Neural crest cell (in vitro differentiated cells): ENCODE measurements at places on chromosomes 2 and 18.

DNA sequence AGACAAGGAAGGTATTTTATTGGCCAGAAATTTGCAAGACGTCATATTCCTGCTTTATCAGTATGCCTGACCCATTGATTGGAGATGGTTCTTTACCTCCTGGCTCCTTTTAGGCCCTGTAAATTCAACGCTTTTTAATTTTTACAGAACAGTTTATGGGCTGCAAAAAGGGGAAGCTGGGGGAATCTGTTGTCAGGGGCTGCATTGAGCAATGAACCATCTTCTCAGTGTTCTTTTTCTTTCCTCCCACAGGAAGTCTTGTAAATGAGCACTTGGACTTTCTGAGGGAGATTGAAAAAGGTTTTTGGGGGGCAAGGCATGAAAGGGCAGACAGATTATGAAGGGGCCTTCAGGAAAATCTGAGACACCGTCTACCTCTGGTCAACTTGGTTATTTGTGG is 503.6 kb upstream of the TNP1 start:
- DNase-seq = no peak

DNA sequence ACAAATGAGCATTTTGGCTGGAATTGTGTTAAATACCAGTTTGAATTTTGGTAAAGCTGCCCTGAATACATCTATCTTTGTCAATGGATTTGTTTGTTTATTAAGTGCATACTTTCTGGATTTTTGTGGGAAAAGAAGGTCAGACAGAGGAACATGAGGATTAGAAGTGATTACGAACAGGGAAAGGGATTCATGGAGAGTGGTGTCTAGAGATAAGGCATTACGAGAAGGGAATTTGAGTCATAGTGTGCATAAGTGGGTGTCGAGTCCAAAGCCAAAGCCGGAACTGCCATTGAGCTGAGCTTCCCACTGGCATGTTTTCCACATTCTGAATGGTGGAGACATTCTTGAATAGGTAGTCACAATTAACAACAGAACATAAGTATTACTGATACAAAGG is 68.9 kb upstream of the EFEMP1 start:
- no peak for DNase-seq

DNA sequence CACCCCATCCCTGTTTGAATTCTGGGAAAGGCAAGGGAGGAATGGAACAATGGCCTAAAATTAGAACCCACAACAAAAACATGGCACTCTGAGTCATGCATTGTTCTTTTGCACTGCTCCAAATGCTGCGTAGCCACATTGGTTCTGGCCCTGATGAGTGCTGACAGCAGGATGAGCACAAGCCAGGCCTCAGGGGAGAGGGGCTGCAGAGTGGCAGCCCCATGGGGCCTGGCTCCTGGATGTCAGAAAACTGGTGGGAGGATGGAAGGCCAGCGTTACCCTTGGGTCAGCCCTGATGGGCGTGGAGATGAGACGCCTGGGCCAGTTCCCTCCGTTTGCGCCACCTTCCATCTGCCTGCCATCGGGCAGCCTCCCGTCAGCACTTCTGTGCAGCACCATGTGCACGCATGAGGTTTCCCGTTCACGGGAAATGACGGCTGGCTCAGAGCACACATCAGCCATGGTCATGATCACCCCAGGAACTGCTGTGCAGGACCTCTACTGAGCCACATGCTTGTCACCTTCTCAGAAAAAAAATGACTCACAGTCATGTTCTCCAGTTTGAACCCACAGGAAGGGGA is 65.6 kb downstream of the CYP26B1 start:
- no peak for DNase-seq

DNA sequence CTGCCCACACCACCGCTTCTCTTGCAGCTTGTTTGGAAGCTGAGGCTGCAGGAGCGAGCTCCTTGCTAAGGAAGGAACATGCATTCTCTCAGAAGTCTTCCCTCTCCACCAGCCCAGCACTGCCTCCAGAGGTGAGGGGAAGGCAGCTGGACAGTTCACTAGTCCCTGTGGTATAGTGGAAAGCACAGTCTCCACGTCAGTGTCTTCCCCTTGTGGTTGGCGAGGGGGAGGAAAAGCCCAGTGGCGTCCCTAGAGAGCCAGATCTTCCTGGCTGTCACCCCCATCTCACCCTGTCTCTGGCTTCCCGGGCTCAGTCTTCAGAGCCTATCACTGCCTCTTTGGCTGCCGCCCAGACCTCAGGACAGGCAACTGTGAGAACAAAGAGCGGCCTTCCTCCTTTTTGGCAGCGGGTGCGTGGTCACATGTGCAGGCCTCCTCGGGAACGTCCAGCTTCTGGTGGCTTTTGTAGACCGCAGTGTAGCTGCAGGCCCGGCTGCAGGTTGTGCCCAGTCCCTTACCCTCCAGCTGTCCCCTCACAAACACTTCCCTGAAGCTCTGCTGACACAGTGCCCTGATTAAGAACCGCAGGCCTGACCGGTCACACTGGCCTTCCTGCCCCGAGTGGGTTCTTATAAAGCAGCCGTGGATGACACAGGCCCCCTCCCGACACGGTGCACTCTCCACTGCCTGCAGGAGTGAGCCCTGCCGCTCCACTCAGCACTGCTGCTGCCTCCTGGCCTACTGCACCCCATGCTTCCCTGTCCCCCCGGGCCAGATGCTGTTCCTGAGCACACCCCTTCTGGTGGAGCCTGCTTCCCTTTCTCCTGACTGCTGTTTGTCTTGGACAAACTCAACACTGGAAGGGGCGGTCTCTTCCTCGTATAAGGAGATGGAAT is 90.9 kb downstream of the RNF144A start:
- DNase-seq = no peak

DNA sequence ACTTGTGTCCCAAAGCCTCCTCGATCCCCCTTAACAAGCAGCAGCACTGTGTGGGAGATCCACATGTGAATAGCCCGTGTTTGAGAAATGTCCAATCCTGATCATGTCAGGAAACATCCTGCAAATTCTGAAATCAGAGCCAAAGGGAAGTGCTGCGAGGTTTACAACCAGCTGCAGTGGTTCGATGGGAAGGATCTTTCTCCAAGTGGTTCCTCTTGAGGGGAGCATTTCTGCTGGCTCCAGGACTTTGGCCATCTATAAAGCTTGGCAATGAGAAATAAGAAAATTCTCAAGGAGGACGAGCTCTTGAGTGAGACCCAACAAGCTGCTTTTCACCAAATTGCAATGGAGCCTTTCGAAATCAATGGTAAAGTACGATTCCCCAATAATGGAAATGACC is at the start of gene MARCO:
Gene MARCO, plus strand, starts transcription at position 164 of the 400 bp plus-strand sequence. Its CDS starts 107 bp downstream, at position 271.
- no peak for DNase-seq

GRCh38 chr2:35714883-35715282 is 640.7 kb upstream of the CRIM1 start:
- no peak for DNase-seq
